Esophagus mucosa (tissue), 1 donor: ENCODE measurements at places on chromosomes 7 and 10. TPM values are rescaled to one million over a fixed set of nuclear protein-coding genes. Genes with fewer than 3 reads are reported as not detected.

Gene NCAPG2
- total RNA-seq, result 24.1 TPM

Gene GRID1
- 0.68 TPM for total RNA-seq

Gene PRF1
- 0.28 TPM for total RNA-seq

Gene CRHR2
- total RNA-seq, result not detected

Gene BICC1
- 0.32 TPM for total RNA-seq

Gene KCP
- 1.8 TPM for total RNA-seq

Gene ERVW-1
- not detected for total RNA-seq

Gene ITPRID1
- 0.28 TPM for total RNA-seq
